ENCODE measurements at places on chromosomes 5 and 9. TPM values are rescaled to one million over a fixed set of nuclear protein-coding genes. Genes with fewer than 3 reads are reported as not detected.
A peak's percentile ranks its signal among the peaks of the same experiment; 100 is the strongest.

DNA sequence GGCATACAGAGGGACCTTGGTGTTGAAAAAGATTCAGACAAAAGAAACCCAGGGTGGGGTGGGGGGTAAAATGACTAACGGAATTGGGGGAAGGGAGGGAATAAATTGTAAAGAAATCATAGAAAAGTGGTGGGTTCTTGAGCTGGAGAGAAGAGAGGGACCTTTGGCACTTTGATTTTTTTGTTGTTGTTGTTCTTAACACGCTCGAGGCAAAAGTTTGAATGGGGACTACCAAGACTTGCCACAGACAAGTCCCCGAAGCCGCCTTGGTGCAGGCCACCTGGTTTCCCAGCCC is 616 bp downstream of the VCAN start:
- DNase-seq = no peak

GRCh38 chr9:33877727-33878489 is 60.9 kb downstream of the UBE2R2 start:
- DNase-seq = no peak

GRCh38 chr5:148343046-148343407 is 7.7 kb downstream of the SPINK9 start:
- no peak for DNase-seq

DNA sequence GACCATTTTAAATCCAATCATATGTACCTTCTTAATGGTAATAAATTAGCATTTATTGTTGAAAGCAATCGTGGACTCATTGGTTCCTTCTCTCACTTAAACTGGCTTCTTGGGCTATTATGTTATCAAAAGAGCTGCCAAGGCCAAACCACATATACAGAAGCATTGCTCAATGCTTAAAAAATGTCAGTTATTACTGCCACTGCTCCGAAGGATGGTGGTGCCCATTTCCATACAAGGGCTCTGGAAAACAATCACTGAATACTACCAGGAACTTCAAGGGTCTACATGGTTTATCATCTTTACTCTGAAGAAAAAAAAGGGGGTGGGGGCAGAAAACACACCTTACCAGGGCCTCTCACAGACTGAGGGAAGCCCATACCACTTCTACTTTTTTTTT is 104.3 kb downstream of the GNAQ start:
- no peak for DNase-seq

DNA sequence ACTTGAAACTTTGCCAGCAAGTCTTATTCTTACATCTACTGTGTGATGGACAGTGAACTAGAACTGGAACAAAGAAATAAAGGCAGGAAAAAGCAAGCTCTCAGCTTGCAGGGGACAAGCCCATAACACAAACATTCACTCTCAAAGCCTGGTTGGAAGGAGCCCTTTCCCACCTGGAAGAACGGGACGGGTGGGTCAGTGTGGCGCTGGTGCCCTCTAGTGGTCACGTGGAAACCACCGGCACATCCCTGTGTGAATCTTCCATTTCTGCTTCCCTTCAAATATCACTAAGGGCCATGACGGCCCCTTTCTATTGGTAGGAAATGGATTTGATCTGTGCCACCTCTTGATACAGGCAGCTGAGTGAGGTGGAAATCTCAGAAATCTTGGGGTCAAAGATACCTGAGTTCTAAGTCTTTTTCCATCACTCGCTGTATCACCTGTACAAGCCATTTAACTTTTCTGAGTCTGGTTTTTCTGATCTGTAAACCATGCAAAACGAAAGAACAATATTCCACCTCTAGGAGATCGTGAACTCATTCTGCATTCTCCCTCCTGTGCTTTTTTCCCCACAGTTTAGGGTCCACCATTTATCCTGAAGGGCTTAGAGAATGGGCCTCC is 211.6 kb downstream of the MSX2 start:
- DNase-seq = peak; percentile 45

- DNase-seq = no peak
Measured at GRCh38 chr5:31845361-31845760, 206.4 kb downstream of the PDZD2 start.

Gene SVEP1
- total RNA-seq = 18.6 TPM

Gene ADGRV1
- 0.32 TPM for total RNA-seq

Measured in left cardiac atrium (tissue), 4 donors.